ENCODE measurements at places on chromosomes 11 and 22.

- no peak for DNase-seq
These were observed 507.4 kb downstream of the METTL15 start for GRCh38 chr11:28615542-28615941.

GRCh38 chr11:15119826-15120225 lies 5.1 kb downstream of the INSC start:
- no peak for DNase-seq

DNA sequence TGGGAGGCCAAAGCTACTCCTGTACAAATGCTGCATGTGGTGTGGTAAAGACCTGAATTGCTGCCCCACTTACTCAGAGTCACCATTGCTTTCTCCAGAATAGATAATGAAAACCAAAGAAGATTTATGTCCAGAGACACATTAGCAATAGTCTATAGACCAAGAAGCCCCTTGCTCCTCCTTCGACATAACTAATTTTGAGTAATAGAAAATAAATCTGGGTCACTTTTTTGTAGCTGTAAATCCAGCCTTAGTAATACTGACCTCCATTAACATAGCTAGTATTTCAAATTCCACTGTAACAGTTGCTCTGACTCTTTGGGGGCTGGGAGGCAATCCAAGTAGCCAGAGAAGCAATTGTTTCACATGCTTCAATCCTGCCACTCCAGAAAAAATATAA lies 145.9 kb downstream of the MAML2 start:
- no peak for DNase-seq

DNA sequence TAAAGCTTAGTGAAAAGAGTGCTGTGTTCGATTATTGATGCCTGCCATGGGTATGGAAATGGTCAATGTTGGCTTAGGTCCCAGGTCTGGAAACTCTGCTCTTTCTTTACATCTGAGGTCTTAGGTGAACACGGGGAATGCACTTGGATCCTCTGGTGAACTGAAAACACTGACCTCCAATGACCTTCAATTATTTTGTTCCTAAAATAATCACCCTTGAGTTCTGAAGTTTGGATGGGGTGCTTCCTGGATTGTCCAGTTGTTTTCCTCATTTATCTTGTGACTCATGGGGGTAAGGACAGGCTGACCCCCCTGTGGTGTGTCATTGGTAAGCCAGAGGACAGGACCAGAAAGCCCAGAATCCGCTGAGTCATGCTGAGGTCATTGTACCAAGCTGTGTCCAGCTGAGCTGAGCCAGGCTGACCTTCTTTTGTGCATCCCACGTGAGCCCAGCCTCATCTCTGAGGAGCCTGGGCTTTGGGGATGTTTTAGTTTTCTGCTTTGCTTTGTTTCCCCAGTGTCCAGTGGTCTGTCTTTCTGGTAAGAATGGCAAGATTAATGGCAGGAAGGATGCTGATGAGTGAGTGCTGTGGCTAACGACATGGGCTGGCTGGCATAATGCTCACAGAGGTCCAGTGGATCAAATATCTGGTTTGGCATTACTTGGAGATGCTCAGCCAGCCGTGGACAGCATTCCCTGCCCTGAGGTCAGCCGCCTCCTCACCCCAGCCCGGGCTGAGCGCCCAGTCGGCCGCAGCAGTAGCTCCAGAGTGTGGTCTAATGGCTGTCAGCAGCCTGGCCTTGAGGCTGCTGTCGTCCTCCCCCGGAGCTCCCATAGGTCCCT lies 35.6 kb downstream of the AMPD3 start:
- peak; percentile 45 for DNase-seq

DNA sequence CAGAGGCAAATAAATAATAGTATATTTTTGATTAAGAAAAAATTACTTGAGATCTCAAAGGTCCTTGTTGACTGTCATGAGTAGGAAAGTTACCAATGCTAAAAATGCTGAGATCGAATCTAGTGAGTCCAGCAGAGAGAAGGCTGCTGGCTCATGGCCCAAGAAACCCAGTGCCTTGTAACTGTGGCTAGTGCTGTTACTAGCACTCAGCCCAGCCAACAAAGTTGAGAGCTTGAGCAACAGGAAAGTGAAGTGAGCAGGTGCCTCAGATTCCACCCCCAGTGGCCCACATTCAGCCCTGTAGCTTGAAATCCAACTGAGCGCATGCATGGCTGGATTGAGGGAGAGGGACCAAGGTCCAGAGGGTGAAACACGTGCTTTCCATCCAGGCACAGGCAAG lies 398.2 kb downstream of the SHANK2 start:
- DNase-seq = peak; percentile 34

GRCh38 chr11:121221496-121222200 lies 70.9 kb upstream of the SC5D start:
- no peak for DNase-seq

- DNase-seq = no peak
These were observed 35.4 kb upstream of the BRSK2 start for GRCh38 chr11:1354125-1354938.

Data from retina (tissue), 1 donor.